ENCODE measurements at places on chromosomes 2 and 18. TPM values are rescaled to one million over a fixed set of nuclear protein-coding genes. Genes with fewer than 3 reads are reported as not detected.

Gene AQP12B
- total RNA-seq: not detected

Gene MFSD2B
- 0.55 TPM for total RNA-seq

Gene NTSR2
- total RNA-seq: not detected

Gene SLC16A14
- total RNA-seq: 2.6 TPM

- H3K27me3 ChIP-seq: no peaks in the 10 kb centered on the region
- no peak overlapping the region for H3K4me3 ChIP-seq
- no peak overlapping the region for H3K27ac ChIP-seq
- H3K4me1 ChIP-seq: peaks cover 16% of the 10 kb centered on the region
Observed at GRCh38 chr2:31945572-31945935, 65.3 kb downstream of the MEMO1 start.

DNA sequence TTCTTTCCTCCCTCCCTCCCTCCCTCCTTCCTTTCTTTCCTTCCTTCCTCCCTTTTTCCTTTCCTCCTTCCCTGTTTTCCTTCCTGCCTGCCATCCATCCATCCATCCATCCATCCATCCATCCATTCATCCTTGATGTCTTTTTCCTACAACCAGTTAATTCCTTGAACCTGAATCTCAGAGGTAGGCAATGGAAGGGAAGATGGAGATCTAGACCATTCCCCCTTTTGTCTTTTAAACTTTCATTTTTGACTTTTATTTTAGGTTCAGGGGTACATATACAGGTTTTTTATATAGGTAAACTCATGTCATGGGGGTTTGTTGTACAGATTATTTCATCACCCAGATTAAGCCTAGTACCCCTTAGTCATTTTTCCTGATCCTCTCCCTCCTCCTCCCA is 97.4 kb downstream of the OSBPL6 start:
- H3K4me3 ChIP-seq: no peak overlapping the region
- H3K27me3 ChIP-seq: no peaks in the 10 kb centered on the region
- 0 out of 2 replicates have a peak, but pooled peaks cover 2% of the 10 kb centered on the region for H3K4me1 ChIP-seq
- DNase-seq: no peak
- H3K27ac ChIP-seq: no peak overlapping the region

DNA sequence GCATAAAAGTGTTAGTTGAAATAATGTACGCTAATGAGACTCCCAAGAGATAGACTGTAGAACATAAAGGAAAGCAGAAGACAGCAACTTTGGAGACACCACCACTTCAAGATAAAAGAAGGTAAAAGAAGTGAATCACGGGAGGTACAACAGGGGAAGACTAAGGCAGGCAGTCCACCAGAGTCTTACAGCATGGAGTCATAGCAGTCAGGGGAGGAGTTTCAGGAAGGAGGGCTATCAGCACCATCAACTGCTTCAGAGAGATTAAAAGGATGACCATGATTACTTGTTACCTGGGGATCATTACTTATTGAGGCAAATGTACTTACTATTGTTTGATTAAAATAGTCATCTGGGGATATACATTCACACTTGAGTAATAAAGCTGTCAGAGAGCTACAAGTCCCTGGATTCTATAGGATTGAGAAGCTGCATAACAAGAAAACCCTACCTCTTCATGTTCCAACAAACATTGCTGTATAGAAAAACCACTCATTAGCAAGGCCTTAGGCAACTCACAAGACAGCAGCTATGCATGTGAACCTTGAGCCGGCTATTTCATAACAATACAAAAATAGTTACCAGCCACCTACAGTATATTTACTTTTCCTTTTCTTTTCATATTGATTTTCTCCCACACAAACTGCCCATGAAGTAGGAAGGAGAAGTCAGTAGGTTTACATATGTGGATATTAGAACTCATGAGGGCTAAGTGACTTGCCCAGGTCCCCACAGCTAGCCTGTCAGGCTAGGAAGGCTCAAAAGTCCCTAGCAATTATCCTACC is 101.7 kb downstream of the PDE11A start:
- H3K27me3 ChIP-seq: no peaks in the 10 kb centered on the region
- no peak overlapping the region for H3K4me3 ChIP-seq
- no peak overlapping the region for H3K27ac ChIP-seq

DNA sequence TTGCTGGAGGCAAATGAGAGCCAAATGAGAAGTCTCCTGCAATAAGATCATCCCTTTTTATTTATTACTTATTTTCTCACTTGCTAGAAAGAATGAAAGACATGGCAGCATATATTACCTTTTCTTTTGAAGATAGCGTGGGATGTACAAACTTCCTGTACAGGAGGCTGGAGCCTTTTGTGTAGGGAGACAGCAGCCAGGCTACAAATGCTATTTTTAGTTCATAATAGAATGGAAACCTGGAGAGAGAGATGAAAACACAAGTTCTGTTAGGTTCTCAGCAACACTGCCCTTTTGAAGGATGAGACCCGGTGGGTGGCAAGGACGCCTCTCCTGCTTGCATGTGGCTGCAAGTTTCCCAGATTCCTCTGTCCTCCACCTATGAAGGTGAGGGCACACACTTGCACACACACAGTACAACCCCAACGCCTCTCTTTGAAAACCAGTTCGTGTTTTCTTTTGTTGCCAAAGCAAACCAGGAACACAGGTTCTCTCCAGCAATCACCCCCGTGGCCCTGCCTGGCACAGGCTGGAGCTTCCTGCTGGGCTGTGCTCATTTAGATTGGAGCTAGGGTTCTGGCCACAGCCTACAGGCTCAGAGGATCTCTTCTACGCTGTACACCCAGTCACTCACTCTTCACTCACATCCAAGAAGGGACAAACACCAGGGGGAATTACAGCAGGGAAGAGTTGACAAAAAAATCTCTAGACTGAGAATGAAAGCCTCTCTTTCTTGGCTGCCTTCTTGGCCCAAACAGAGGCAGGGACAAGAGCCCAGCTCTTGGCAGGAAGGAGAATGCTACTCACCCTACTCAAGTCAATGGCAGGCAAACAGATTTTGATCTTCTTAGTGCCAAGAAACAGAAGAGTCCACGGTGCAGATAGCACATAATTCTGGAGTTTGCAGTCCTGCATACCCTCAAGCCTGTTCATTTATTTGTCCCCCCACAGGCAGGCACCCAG is 55.6 kb downstream of the MRPL35 start:
- no peaks in the 10 kb centered on the region for H3K27me3 ChIP-seq
- H3K36me3 ChIP-seq: no peaks in the 10 kb centered on the region
- peaks cover 35% of the 10 kb centered on the region for H3K4me1 ChIP-seq
- no peak overlapping the region for H3K4me3 ChIP-seq

GRCh38 chr2:187890690-187891089 is 336.5 kb upstream of the TFPI start:
- H3K4me1 ChIP-seq: peaks cover 22% of the 10 kb centered on the region
- H3K27ac ChIP-seq: no peak overlapping the region
- H3K27me3 ChIP-seq: no peaks in the 10 kb centered on the region
- H3K36me3 ChIP-seq: peaks cover 7% of the 10 kb centered on the region

GRCh38 chr2:80531319-80531718 is 226.8 kb upstream of the LRRTM1 start:
- H3K4me3 ChIP-seq: no peak overlapping the region
- H3K27me3 ChIP-seq: no peaks in the 10 kb centered on the region
- H3K27ac ChIP-seq: no peak overlapping the region
- H3K4me1 ChIP-seq: no peaks in the 10 kb centered on the region
- H3K36me3 ChIP-seq: no peaks in the 10 kb centered on the region
